ENCODE measurements at places on chromosomes 16 and 17.

DNA sequence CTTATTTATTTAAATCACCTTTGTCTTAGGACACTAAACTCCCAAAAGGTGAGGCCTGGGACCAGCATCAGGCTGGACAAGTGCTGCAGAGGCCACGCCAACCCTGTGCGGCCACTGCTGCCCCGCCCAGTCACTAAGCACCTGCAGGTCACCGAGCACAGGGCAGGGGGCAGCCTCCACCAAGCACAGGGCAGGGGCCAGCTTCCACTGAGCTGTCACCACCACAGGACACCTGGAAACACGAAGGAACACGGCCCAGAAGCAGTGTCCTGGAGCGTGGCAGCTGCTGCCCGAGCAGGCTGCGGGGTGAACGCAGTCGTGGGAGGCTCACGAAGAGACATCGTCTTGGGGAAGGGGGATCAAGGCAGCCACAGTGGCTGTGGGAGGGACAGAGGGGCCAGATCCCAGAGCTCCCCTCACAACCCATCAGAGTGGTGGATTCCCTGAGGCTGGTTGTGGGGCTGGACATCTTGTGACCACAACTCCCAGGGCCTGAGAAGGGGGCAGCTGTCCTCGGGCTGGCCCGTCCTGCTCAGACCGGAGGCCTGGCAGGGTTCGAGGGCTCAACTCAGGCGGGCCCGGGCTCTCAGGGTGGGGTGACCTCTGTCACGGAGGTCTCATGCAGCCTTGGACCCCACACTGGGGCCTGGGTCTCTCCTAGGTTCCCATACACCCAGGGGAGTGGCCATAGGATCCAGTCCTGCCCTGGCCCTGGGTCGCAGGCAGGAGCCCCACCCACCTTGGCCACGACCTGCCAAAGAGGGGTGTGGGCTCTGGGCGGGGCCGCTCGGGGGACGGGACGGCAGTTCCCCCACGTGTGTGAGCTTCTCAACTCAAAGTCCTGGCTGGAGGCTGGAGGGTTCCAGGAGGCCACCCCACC lies 18.7 kb downstream of the RAB40B start:
- DNase-seq = no peak

- DNase-seq = no peak
Measured at GRCh38 chr16:10387188-10387617, 1.3 kb downstream of the ATF7IP2 start.

- DNase-seq = no peak
Measured at GRCh38 chr17:4560837-4561256, 470 bp upstream of the GGT6 start.

DNA sequence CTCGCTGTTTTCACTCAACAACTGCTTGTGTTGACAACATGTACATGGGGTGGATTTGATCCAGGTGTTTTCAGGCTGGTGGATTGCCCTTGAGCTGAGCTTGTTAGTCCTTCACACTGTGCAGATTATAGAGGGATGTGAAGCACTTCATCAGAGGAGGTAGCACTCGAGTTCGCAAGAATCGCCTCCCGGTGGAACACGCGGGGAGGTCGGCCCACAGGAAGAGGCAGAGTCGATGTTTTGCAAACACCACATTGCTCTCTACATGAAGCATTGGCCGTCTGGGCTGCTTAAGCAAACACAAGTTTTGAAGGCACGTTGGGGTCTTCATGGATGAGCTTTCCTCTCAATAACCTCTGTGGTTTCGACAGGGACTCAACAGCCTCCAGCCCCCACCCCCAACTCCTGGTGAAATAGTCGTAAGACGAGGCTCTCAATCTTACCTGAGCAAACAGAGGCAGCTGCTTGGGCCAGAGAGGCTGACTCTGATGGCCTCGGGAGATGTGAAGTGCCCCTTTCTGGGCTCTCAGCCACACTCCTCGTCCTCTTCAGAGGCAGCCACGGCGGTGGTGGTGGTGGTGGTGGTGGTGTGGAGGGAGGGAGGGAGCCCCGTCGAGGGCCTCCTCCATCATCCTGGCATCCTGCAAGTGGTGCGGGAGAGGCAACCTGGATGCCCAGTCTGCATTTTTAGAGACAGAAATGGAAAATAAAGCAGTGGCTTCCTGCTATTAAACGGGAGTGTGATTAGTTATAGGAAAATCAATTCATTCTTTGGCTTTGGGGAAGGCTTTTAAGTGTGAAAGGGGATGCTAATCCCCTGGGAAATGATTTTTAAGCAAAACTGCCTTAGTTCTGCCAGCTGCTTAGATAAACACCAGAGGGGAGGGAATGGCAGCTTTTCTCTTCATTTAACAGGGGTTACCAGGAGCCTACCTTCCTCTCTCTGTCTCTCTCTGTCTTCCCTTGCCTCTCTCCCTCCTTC lies 552.5 kb upstream of the EEF2KMT start:
- no peak for DNase-seq

DNA sequence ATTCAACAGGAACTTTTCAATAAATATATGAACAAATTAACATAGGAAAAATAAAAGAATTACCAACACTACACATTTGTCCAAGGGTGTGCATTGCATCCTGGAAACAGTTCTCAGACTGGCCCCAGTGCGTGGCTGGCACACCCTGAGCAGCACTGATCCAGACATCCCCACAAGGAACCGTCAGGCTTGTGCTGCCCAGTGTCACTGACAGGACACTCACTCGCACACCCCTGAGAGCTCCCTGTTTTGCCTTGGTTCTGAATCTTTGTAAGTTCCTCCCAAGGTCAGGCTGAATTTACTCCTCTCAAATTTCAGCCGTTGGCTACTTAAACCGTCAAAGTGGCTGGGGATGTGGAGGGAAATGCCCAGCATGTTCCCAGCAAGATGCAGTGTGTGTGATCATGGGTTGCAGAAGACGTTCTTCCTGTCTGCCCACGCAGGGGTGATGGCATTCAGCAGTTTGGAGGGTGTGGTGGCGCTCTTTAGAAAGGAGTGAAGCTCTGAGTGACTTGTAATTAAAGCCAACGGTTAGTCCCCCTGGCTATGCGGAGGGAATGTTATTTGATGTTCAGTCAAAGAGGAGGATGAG lies 1.7 kb downstream of the MT2A start:
- peak; percentile 89 for DNase-seq

GRCh38 chr16:4944333-4945281 lies 7.7 kb upstream of the PPL start:
- peak; percentile 95 for DNase-seq

DNA sequence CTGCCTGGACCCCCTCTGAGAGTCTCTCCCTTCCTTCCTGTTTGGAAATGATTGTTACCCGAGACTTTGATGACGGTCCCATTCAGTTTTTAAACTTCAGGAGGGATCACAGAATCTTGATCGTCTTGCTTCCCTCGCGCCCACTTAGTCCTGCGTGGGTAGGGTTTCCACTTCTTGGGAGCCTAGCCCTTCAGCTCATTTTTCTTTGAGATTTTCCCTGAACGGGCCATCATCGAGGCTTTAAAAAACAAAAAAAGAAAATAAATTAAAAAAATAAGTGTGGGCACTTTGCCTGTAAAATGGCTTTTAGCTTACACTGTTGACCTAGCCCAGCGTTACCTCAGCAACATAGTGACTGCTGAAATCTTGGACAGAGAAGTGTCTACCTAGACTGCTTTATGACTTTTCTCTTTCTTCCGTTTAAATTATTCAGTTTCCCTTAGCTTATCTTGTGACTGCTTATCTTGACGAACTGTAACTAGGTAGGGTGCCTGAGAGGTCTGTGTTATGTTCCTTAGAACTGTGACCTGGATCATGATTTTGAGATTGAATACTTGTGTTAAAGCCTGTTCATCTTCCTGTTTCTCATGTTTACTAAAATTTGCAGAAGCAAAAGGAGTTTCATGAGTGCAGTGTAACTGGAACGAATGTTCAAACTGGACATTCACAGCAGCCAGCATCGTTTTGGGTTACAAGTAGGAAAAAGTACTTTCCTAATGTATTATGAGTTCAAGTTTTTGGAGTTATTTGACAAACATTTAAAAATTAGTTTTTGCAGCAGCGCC lies 874 bp downstream of the WWP2 start:
- peak; percentile 15 for DNase-seq

- DNase-seq = no peak
Measured at GRCh38 chr17:15291674-15292361, 26.7 kb upstream of the PMP22 start.

DNA sequence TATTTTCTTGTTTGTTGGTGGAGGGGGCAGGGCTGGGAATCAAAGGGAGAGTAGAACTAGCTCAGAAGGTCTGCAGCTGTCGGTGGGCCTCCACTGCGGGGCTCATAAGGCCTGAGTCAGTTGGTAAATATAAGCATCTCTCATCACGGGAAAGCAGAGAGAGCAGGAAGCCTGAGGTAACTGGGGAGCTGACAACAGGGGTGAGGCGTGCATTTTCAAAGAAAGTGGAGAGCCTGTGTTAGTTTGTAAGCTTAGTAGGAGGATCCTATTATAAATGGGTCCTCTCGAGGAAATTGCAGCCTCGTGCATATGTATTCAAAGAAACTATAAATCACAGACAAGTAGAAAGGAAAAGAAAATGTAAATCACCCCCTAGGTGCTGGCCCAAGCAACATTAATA lies 221.0 kb upstream of the CDH13 start:
- DNase-seq = no peak

- no peak for DNase-seq
Measured at GRCh38 chr16:15639061-15639568, 3.8 kb downstream of the MARF1 start.

- peak; percentile 7 for DNase-seq
Measured at GRCh38 chr17:72191921-72192799, 71.3 kb downstream of the SOX9 start.

GRCh38 chr16:21708533-21709115 lies 44.9 kb downstream of the OTOA start:
- DNase-seq = peak; percentile 46

GRCh38 chr17:1083451-1084187 lies 86.7 kb downstream of the TIMM22 start:
- no peak for DNase-seq

- DNase-seq = no peak
Measured at GRCh38 chr16:72129976-72130656, 36.5 kb downstream of the DHX38 start.

GRCh38 chr16:64983963-64984362 lies 137.9 kb downstream of the CDH11 start:
- peak; percentile 72 for DNase-seq

Measured in HCEC 1CT (cell line).